Activated T-cell treated with anti-CD3 and anti-CD28 coated beads, Interleukin-2, amount 50 U/mL, for 24 hours (primary cell): ENCODE measurements at places on chromosomes 1 and 21.

- no peak for DNase-seq
Observed at GRCh38 chr1:29180497-29181412, 945 bp downstream of the SRSF4 start.

GRCh38 chr1:204172404-204173029, 6.4 kb upstream of the REN start:
- DNase-seq: no peak

GRCh38 chr1:84940481-84940880, 47.5 kb upstream of the LPAR3 start:
- DNase-seq: no peak

DNA sequence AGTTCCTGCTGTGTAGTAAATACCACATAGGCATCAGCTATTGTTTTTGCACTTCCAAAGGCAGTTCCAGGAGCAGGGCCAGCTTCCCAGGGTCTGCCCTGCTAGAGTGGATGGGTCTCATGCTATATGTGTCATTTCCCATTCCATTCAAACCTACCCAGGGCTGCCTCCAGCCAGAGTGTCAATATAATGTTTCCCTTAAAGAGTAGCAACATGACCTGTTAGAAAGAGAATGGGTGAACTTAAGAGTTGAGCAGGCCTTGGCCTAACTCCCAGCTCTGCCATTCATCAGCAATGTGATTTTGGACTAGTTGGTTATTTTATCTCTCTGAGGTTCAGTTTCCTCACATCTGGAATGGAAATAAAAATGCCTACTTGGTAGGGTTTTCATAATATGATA, 44.9 kb downstream of the RAB3B start:
- no peak for DNase-seq

- DNase-seq: no peak
Observed at GRCh38 chr21:41813226-41813625, 46.4 kb upstream of the RIPK4 start.

DNA sequence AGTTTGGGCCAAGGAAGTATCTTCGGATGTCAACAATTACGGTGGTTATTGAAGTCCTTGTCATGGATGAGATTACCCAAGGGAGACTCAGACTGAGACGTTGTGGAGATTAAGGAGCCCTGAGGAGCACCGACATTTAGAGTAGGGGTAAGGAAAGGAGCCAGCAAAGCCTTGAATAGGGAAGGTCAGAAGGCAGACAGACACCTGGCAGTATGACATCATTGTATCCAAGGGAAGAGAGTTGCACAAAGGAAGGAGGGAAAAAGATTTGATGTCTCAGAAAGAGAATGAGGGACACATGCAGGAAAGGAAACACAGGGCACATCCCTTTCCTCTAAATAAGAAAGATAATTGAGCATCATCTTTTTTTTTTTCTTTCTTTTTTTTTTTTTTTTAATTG, 11.7 kb downstream of the LAMC2 start:
- no peak for DNase-seq

DNA sequence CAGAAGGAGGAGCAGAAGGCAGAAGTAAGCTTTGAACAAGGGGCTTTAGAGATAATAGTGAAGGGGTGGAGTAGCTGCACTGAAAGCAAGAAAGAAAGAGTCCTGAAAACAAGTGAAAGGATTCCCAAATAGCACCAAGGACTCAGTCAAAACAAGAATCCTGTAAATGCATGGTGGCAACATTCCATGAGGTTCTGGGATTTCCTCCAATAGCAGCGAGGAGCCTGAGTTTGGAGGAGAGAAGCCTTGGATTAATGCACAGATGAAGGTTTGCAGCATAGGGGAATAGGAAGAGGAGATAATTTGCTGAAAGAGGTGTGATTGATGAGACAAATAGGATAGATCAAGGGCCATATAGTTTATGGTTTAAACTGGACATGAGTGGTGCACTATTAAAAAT, 10.9 kb downstream of the KRTAP22-2 start:
- no peak for DNase-seq

DNA sequence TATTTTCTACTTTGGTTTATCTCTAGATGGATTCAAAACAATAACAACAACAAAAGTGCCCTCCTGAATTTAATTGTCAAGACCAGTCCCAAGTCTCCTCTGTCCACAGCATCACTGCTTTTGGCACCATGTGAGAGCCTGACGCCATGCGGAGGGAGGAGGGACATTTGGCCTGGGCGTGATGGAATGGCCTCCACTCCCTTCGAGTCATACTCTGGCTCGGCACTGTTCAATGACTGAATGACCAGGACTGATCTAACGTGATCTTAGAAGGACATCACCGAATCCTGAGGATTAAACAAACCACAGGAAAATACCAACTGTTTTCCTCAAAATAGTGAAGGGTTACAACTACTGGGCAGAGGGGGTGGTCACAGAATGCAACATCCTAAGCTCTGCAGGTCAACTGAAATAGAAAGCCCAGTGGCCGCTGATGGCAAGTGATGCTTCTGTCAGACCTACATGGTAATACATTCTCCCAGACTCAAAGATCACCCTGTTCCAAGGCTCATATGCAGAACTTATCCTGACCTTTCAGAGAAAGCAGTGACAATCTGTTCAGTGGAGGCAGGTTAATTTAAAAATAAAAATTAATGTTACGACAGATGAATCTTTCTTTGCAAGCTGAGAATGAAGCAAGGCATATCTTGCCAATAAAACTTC, 19.1 kb downstream of the SRSF4 start:
- DNase-seq: no peak

DNA sequence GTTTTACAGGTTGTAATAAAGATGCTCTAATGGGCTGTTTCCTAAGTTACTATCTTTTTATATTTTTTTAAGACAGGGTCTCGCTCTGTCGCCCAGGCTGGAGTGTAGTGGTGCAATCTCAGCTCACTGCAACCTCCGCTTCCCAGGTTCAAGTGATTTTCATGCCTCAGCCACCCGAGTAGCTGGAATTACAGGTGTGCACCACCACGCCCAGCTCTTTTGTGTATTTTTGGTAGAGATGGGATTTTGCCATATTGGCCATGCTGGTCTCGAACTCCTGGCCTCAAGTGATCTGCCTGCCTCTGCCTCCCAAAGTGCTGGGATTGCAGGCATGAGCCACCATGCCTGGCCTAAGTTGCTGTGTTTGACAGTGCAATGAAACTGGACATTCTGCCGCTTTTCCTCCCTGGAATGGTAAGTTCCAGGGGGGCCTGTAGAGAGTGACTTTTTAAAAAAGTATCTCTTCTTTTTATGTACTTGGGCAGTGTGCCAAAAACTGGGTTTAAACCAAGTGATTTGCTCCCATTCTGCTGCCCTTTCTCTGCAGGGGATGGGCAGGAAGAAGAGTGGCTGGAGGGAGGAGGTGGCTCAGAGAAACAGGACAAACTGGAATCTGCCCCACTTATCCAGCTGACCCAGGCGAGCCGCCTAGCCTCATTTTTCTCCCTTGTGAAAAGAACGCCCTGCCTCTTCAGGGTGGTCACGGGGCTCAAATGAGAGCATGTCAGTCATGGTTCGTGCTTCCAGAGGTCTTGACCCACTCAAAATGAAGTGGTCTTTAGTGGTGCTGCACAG, 2.3 kb downstream of the SLC37A1 start:
- no peak for DNase-seq

DNA sequence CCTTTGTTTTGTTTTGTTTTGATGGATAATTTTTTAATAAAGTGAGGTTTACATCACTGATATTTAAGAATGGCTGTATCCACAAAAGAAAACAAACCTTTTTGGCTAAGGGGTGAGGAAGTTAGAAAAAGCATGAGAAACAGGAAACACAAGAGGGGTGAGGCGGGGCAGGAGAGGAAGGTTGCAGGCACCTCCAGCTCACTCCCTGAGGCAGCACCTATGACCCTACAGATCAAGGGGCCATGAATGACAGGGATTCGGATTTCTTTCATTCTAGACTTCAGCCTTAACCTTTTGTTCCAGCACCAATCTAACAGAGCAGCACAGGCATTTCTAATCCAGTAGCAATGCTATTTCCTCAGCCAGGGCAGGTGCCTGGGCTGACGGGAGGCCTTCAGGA, 4.4 kb downstream of the CLCA4 start:
- DNase-seq: no peak

DNA sequence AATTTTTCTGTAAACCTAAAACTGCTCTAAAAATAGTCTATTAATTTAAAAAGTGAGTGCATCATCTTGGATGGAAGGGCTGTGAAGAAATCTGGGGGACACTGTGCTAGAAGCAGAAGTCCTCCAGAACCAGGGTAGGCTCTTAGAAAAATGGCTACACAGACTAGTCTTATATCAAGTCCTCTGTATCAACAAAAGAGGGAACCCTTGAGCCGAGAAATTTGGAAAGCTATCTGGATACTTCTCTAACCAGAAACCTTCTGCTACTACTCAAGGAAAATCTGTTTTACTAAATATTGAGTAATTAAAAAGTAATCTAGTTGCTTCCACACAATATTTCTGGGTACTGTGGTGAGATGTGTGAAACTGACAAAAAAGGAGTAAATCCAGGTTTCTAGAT, 92.1 kb downstream of the WDR3 start:
- no peak for DNase-seq

DNA sequence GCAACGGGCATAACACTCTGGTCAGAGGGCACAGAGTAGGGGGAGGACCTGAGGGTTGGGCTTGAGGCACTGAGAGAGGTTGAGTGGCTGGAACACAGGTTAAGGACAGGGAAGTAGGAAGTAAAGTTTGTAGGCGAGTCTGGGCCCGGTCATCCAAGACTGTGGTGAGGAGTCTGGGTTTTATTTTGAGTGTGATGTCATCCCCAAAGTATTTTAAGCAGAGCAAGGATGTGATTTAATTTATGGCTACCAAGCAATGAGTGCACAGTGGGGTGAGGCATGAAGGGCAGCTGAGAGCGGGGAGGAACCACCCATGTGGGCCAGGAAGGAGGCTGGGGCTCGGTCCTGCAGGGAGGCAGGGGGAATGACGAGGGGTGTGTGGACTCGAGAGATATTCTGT, 11.2 kb upstream of the VWA5B1 start:
- DNase-seq: no peak

DNA sequence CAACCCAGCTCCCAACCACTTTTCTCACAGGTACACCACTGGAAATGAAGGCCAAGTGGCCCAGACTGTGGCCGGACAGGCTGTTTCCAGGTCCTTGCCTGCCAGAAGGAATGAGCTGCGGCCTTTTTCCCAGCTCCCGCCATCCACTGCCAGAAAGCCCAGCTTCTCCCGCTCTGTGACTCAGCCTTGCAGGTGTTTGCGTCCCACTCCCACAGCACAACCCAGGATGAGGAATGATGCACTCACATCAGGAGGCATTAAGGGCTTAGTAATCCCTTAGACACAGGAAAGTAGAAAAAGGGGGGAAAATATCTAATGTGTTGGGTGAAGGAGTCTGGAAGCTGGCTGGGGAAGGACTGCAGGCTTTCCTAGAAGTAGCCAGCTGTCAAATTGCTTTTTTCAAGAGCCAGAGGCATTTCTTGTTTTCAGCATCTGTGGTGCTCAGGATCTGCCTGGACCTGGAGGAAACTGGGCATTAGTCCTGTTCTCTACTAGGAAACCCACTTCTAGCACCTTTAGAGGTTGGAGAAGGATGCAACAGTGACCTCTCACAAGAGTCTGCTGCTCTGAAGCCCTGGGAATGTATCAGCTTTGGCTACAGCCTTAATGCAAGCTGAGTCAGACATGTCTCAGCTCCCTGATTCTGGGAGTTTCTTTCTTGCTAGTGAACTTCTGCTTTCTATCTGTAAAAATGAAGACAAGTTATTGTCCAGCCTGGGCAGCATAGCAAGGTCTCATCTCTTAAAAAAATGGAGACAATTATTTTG, 13.2 kb upstream of the MAP1LC3C start:
- DNase-seq: no peak

GRCh38 chr1:2215329-2215728, 12.8 kb upstream of the SKI start:
- no peak for DNase-seq

DNA sequence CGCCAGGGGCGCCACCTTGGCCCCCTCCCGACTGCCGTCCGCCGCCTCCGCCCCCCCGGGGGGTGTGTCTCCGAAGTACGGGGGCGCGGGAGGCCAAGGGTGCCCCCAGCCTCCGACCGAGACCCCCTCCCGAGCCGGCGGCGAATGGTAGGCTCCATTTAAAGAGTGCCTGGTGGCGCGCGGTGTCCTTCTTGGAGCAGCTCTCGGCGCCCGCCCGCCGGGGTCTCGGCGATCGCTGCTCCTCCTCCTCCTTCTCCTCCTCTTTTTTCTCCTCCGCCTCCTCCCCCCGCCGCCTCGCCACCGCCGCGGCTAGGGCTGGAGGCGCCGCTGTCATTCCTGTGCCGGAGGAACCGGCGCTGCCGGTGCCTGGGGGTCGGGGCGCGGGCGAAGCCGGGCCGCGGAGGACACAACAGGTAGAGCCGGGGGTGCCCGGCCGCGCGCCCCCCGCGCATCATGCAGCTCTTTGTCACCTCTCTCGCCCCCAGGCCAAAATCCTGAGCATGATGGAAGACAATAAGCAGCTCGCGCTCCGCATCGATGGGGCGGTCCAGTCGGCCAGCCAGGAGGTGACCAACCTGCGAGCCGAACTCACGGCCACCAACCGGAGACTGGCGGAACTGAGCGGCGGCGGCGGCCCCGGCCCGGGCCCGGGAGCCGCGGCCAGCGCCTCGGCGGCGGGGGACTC, at the start of gene KAZN:
Gene KAZN (plus strand): TSS at position 188 of the 685 bp plus-strand sequence.
- DNase-seq: no peak

- DNase-seq: no peak
Observed at GRCh38 chr1:245952383-245953026, 554.6 kb downstream of the SMYD3 start.

DNA sequence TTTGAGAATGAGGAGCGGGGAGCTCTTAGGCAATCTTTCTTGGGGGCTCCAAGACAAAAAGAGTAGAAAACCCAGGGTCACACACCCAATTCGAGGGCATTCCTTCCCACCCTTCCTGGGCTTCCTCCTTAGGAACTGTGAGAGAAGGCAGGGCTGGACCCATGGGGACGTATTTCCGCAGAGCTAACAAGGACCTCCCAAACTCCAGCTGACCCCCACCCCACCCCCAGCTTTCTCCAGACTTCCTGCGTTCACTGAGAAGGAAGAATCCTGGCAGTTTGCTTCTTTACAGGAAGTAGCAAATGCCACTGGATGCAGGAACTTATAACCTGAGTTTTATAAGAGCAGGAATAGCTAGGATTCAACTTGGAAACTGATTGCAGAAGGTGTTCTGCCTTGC, 2.7 kb upstream of the LHX9 start:
- DNase-seq: no peak

DNA sequence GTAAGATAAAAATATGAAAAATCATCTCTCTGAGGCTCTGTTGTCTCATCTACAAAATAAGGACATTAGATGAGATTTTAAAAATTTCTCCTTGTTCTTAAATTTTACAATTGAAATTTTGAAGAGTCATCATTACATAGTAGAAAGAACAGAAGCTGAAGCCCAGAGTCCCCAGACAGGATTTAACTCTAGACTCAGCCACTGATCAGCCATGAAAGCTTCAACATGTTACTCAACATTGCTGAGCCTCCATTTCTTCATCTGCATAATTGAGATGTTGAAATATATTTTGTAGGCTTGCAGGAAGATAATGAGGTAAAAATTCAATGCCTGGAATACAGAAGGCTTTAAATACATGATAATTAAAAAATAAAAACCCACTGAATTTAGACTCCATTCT, 633.3 kb downstream of the LMO4 start:
- DNase-seq: no peak

GRCh38 chr1:232386721-232387510, 243.0 kb downstream of the SIPA1L2 start:
- no peak for DNase-seq

- no peak for DNase-seq
Observed at GRCh38 chr1:203327684-203328457, 22.6 kb downstream of the BTG2 start.

GRCh38 chr1:160407839-160408801, 7.8 kb downstream of the VANGL2 start:
- DNase-seq: no peak

- no peak for DNase-seq
Observed at GRCh38 chr1:6859415-6860343, 74.4 kb downstream of the CAMTA1 start.

GRCh38 chr21:36602735-36603134, 96.2 kb upstream of the SIM2 start:
- DNase-seq: peak; percentile 33
